Thyroid gland (tissue), 4 donors: ENCODE measurements at places on chromosomes 2 and 18. TPM values are rescaled to one million over a fixed set of nuclear protein-coding genes. Genes with fewer than 3 reads are reported as not detected.

DNA sequence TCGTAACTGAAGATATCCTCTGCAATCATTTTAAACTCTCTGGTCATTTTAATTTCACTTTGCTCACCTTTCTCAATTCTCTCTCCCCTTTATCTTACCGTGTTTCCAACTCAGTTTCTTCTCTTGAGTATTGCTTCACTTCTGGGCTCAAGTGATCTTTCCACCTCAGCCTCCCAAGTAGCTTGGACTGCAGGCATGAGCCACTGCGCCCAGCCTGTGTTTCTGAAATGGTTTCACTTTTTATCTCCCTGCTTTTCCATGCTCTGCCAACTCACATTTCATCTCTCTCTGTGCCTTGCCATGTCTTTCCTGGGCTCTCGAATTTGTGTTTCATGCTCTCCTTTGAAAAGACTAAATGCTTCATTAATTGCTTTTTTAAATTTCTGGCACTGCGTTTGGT, 30.5 kb upstream of the TMEM131 start:
- peak; percentile 39 for DNase-seq

- peak; percentile 78 for DNase-seq
Measured at GRCh38 chr2:70141902-70142589, 48.8 kb downstream of the C2orf42 start.

- no peak for DNase-seq
Measured at GRCh38 chr2:22406625-22407024, 978.4 kb upstream of the KLHL29 start.

GRCh38 chr2:199195927-199196502, 261.7 kb downstream of the SATB2 start:
- DNase-seq: no peak

GRCh38 chr2:217617616-217618022, 385.2 kb downstream of the TNS1 start:
- no peak for DNase-seq

DNA sequence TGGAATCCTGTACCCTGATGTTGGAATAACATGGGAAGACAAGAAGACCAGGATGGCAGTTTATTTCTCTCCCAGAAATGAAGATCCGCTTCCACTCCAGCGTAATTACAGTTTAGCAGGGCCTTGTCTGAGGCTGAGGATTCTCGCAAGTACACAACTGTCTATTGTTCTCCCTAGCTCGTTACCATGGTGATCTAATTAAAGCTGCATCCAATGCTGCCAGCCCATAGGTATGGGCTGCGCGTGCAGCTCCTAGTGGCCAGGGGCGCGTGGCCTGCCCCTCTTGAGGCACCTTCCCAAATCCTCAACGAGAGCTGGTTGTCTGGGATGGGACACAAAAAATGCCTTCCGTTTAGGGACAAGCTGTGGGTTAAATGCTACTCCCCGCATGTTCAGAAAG, 344.9 kb downstream of the CYRIA start:
- no peak for DNase-seq

DNA sequence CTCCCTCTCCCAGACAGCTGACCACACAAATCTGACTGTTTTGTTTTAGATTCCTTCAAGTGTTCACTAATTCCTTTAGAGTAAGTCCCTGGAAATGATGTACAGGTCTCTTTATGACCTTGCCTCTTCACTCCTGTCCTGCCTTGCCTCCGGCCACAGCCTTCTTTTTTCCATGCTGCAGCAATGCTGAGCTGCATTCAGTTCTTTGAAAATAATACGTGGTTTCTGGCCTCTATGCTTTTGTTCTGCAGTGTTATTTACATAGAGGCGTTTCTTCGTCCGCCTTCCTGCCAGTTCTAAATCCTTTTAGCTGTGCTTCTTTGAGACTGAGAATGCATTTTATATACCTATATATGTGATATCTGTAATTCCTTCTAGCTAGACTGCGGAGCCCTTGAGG, 87.2 kb downstream of the PPP1R1C start:
- DNase-seq: no peak

GRCh38 chr2:130873700-130874346, 37.1 kb downstream of the ARHGEF4 start:
- peak; percentile 86 for DNase-seq

DNA sequence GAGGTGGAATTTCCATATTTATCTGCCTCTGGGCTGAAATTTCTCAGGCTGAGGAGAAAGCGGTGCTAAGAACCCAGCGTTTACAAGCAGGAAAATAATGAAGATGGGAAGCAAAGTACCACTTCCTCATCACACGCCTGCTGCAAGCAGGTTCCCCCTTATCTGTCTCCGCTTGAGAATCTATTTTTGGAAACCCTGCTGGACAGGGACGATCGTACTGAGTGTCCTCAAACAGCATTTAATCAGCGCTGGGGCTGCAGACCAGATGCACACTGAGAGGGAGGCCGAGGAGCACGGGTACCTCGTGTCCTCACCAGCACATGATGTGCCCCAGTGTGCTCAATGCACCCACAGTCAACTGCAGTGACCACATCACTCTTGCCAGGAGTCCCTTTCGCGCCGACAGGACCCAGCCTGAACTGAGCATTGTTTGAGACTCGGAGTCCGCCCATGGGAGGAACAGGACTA, 160.4 kb downstream of the HDAC4 start:
- no peak for DNase-seq

Gene CRYGC
- not detected for total RNA-seq

Gene DYNAP
- total RNA-seq: not detected

Gene RAB17
- 58.3 TPM for total RNA-seq

Gene CROCC2
- not detected for total RNA-seq

Gene SCN7A
- total RNA-seq: 3.0 TPM

Gene SKOR2
- not detected for total RNA-seq
